Fibroblast of skin of back (primary cell): ENCODE measurements at places on chromosomes 3 and 15.

GRCh38 chr3:173556546-173556945, 159.0 kb downstream of the NLGN1 start:
- DNase-seq = no peak

DNA sequence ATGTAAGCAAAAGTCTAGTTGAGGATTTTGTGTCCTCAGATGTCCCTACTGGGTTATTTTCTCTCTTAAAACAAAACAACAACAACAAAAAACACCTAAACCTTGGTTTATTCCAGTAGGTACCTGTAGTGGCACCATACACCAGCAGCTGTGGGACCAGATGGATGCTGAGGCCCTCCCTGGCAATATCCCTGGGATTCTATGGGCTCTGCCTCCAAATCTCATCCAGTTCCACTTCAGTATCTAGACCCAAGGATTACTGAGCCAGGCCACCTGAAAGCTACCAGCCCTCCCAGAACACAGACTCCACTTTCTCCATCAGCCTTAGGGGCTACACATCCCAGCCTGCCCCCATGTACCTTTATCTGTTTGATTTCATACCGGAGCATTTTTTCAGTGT, 1.7 kb downstream of the TIMP4 start:
- no peak for DNase-seq

GRCh38 chr3:110667216-110667615, 404.4 kb upstream of the NECTIN3 start:
- no peak for DNase-seq

DNA sequence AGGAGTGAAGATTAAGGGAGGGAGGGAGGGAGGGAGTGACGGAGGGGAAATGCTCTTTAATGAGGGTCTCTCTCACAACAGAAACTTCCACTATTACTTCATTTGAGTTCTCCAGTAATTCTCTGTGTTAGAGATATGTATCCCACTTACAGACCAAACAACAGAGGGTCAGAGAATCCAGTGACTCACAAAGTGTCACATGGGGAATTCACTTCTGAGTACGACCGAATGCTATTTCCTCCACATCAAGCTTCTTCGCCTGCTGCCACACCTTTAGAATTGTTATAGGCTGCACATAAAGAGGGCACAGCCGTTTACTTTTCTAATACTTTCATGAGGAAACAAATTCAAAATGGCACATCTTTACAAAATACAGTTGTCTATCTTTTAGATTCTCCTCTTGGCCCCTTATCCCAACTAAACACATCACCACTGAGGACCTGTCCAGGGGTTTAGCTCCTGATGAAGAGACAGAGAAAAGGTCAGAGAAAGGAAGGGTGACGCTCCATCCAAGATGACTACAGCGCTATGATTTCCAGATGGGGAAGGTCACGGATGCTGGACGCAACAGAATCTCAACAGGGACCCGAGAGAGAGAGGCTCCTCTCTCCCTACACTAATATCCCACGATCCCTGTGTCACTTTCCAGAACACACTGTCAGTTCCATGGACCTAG, 119.0 kb downstream of the XXYLT1 start:
- DNase-seq = peak; percentile 88

DNA sequence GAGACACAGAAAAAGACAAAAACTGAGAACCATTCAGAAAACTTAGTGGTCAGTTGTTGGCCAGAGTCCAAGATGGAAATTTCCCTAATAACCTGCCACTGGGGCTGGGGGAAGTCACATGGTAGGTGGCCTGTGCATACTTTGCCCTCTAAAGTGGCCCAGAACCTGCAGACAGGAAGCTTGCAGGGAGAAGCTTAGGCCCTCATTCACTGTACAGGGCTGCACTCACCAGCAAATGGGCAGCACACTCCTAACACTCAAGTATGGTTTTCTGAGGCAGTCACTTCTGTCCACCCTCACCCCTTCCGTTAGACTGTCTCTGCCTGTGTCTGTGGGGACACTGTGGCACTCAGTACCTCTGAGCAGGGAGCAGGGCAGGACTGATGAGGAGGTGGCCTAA, 14.5 kb upstream of the RNU6-1 start:
- no peak for DNase-seq

GRCh38 chr3:64539451-64540196, 148.2 kb downstream of the ADAMTS9 start:
- peak; percentile 16 for DNase-seq

GRCh38 chr3:114756506-114757279, 390.4 kb downstream of the ZBTB20 start:
- DNase-seq = no peak

- no peak for DNase-seq
Measured at GRCh38 chr15:37758412-37758811, 176.0 kb upstream of the TMCO5A start.

GRCh38 chr3:69738859-69739203, 433 bp upstream of the MITF start:
- DNase-seq = no peak

DNA sequence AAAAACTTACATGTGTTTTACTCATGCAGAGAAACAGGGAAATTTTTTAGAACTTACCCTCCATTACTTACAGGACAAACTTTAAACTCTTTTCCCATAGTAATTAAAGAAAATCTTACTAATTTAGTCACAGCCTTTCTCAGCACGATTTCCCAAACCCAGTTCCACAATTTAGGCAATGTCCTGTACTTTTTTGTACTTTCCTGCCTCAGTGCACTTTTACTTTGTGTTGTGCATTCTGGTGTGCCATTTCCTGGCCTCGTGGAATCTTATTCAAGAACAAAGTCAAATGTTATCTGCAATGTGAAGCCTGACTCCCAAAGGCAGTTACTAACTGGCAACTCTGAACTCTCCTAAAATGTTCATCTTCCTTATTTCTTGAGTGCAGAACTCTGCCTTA, 1.9 kb downstream of the SLC33A1 start:
- no peak for DNase-seq

GRCh38 chr3:58116161-58116955, 94.4 kb downstream of the DNASE1L3 start:
- DNase-seq = no peak

DNA sequence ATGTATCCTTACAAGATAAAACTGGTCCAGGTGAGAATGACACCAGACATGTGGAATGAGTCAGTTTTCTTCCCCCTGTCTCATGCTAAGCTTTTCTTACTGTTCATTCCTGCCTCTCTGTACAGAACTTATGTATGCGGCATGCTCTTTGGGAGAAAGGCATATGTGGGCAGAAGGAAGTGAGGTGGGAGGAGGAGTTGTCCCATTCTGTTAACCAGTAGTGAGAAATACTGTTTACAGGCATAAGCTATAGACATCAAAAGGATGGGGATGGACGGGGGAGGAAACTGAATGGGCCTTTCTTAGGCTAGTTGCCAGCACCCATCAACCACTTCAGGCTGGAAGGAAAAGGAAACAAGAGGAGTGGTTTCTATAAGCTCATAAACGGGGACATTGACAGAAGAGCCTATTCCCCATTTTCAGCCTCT, 143.6 kb upstream of the BHLHE40 start:
- no peak for DNase-seq
